Tibial artery (tissue), 4 donors: ENCODE measurements at places on chromosomes 5 and 9.

DNA sequence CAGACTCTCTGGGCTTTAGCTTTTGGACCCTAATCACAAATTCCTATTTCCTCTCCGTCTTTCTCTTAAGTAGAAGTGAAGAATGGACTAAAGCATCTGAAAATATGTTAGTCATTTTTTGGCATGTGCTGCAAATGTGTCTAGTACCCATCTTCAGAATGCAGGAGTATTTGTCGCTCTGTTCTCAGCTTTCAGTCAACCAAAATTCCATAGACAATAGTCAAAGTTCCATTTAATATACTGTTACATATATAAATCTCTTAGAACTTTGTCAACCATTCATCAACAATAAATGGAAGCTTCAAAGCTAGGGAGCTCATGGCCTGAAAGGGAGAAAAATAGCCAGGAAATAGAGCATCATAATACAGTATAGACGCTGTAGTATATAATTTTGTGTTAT is 509.4 kb downstream of the BNC2 start:
- DNase-seq = no peak

DNA sequence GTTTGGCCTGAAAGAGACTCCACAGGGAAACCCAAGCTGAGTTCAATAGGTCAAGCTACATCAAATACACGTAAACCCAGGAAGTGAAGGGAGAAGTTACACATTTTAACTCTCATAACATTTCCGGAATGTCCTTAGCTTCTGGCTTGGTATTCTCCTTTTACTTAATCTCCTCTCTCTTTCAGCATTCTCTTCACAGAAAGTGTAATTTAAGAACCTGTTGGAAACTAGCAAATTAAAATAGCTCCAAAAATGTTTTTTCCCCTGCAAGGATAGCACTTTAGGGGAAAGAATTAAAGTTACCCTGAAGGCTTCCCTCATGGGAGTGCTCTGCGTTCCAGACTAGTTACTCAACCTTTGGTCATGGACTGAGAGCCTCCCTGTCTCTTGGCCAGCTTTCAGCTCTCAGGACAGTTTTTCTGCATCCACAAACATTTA is 292.7 kb upstream of the TARS1 start:
- no peak for DNase-seq

GRCh38 chr5:5289537-5289936 is 132.9 kb upstream of the ICE1 start:
- no peak for DNase-seq

DNA sequence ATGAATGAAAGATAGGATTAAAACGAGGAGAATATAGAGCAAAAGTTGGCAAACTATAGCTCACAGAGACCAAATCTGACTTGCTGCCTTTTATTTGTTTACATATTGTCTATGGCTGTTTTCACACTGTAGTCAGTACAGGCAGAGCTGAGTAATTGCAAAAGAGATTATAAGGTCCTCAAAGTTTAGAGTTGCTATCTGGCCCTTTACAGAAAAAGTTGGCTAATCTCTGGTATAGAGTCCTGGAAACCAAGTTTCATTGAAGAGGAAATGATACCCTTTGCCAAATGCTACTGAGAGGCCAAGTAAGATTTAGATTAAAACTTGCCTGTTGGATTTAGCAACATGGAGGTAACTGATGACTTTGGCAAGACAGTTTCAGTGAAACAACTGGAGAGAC is 36.0 kb downstream of the LYRM7 start:
- DNase-seq = no peak

DNA sequence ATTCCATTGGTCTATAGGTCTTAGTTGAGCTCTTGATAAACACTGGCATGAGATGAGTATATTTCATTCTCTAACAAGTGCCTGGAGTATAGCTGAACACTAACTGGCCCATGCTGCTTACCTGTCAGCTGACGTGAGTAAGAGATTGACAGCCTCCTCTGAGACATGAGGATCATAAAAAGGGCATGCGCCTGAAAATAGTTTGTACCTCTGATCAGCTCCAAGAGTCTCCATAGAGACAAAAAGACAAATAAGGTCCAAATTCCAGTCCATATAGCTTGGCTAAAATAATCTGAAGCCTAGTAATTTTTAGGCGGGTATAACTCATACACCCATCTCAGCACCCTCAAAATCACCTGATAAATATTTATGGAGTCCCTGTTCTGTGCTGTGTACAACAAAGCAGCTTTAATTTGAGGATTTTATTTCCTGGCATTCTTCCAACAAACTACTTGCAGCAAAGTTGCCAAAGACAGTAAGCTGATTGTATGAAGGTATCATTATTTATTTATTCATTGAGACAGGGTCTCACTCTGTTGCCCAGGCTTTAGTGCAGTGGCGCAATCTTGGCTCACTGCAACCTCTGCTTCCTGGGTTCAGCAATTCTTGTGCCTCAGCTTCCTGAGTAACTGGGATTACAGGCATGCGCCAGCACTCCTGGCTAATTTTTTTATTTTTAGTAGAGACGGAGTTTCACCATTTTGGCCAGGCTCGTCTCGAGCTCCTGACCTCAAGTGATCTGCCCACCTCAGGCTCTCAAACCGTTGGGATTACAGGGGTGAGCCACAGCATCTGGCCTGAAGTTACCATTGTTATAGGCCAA is 16.2 kb upstream of the FSD1L start:
- DNase-seq = no peak
